ENCODE measurements at places on chromosomes 13 and 19.

DNA sequence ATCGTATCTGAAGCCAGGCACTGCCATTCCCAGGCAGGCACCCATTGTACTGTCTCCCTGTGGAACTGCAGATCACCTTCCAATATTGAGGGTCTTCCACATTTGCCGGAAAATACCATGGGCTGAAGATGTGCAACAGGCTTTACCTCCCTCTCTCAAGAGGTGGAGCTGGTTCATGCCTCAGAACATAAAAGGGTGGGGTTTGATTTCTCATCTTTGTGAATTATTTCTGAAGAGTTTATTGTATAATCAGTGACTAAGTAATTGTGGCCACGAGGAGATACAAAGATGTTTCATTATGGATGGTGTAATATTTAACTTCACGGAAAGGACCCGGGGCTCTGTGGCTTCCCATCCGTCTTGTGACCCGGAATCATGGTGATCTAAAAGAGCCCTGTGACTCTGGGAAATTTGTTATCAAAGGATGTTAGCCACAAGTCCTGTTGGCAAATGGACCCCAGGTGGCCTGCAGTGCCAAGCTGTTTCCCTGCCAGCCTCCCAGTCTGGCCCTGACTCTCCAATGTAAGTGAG is 230.5 kb downstream of the LACC1 start:
- ATAC-seq, result no peak

GRCh38 chr13:64459778-64460177 is 2770.4 kb downstream of the PCDH9 start:
- no peak for ATAC-seq

GRCh38 chr13:81498969-81499368 is 1158.0 kb upstream of the SPRY2 start:
- no peak for ATAC-seq

DNA sequence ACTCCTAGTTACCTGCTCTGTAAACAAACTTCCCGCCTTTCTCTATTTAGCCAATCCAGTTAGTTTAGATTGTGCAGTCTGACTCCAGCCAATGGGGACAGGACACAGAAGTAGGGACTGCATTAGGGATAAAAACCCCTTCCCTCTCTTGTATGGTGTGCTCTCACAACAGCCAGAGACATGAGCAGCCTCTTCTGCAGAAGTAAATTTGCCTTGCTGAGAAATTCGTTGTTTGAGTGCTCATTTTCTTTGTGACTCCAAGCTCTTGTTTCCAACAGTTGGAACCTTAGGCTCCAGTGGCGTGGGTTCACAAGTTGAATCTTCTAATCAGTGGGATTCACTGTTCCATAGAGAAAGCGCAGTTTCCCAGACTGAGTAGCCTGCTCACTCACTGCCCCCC is 66.1 kb downstream of the ZNF93 start:
- no peak for ATAC-seq

GRCh38 chr13:99352351-99353245 is 45.4 kb upstream of the GPR183 start:
- ATAC-seq, result no peak

GRCh38 chr19:52621376-52621775 is 16.8 kb downstream of the ZNF83 start:
- no peak for ATAC-seq

GRCh38 chr13:109787135-109787954 is 962 bp upstream of the IRS2 start:
- peak; percentile 33 for ATAC-seq

GRCh38 chr13:35889560-35889959 is 241.6 kb downstream of the DCLK1 start:
- no peak for ATAC-seq

- ATAC-seq, result no peak
Measured at GRCh38 chr13:111938741-111939665, 127.9 kb upstream of the SOX1 start.

Data from SK-N-SH treated with all-trans-retinoic acid at 6 μM for 48 hours (cell line).